ENCODE measurements at places on chromosomes 2 and 18. TPM values are rescaled to one million over a fixed set of nuclear protein-coding genes. Genes with fewer than 3 reads are reported as not detected.

The TUBA3E gene
- total RNA-seq, result not detected

GRCh38 chr2:234963773-234964615, 12.2 kb downstream of the SH3BP4 start:
- H3K4me1 ChIP-seq, result no peaks in the 10 kb centered on the region
- no peak overlapping the region for H3K4me3 ChIP-seq
- H3K27ac ChIP-seq, result no peak overlapping the region
- H3K36me3 ChIP-seq, result no peaks in the 10 kb centered on the region
- peaks cover 2% of the 10 kb centered on the region for H3K27me3 ChIP-seq
- no peak for DNase-seq

- H3K27ac ChIP-seq, result no peak overlapping the region
- H3K27me3 ChIP-seq, result no peaks in the 10 kb centered on the region
- H3K4me1 ChIP-seq, result no peaks in the 10 kb centered on the region
- H3K36me3 ChIP-seq, result no peaks in the 10 kb centered on the region
- no peak overlapping the region for H3K4me3 ChIP-seq
- DNase-seq, result no peak
Measured at GRCh38 chr18:7764405-7764804, 197.3 kb downstream of the PTPRM start.

DNA sequence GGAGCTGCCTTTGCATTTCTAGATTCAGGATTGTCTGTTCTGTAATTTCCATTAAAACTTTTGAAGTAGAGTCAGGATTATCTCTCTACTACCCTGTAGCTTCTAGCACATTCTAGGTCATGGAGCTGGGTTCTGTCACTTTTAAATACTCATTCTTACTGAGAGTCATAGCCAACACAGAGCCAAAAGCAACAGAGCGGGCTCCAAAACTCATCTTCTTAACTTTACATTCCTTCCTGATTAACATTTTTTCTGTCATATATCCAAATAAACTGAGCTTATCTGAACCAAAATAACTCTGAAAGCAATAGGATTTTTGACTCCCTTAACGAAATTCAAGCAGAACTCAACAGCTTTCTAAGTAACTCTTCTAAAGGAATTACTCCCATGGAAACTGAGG, 12.9 kb downstream of the PREPL start:
- no peaks in the 10 kb centered on the region for H3K27me3 ChIP-seq
- H3K27ac ChIP-seq, result no peak overlapping the region
- H3K4me3 ChIP-seq, result no peak overlapping the region
- DNase-seq, result no peak
- H3K4me1 ChIP-seq, result no peaks in the 10 kb centered on the region
- peaks cover 14% of the 10 kb centered on the region for H3K36me3 ChIP-seq

DNA sequence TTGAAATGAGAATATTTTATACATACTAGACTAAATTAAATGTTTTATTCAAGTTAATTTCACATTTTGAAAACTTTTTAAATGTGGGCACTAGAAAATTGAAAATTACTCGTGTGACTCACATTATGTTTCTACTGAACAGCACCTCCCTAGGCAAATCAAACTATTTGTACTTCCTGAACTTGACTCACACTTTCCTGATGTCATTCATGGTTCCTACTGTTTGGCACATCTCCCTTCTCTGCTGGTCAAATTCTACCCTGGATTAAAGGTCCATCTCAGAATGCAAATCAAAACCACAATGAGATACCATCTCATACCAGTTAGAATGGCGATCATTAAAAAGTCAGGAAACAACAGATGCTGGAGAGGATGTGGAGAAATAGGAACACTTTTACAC, 16.7 kb downstream of the LHCGR start:
- H3K36me3 ChIP-seq, result no peaks in the 10 kb centered on the region
- no peak overlapping the region for H3K27ac ChIP-seq
- H3K4me3 ChIP-seq, result no peak overlapping the region
- DNase-seq, result no peak
- no peaks in the 10 kb centered on the region for H3K4me1 ChIP-seq
- no peaks in the 10 kb centered on the region for H3K27me3 ChIP-seq
